ENCODE measurements at places on chromosomes 16 and 17.

DNA sequence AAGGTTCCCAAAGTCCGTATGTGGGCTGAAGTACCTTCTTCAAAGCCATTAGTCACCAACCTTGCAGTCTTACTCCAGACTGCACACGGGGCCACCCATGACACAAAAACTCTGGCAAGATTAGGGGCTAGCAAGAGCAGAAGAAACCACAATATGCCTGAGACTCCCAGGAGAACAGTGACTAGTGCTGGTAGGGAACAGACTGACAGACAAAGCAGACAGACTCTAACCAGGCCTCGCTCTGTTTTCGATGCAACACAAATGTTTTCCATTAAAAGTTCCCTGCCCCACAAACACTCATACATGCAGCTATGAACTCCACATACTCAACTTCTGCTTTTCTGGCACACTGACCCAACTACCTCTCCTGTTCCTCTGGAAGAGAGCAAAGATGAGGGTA is 102.2 kb downstream of the HIC1 start:
- no peaks in the 10 kb centered on the region for H3K27me3 ChIP-seq
- H3K27ac ChIP-seq, result peak overlapping the region; percentile 19
- no peak for DNase-seq
- H3K4me3 ChIP-seq, result no peak overlapping the region
- peaks cover 12% of the 10 kb centered on the region for H3K4me1 ChIP-seq
- peaks cover 57% of the 10 kb centered on the region for H3K36me3 ChIP-seq

GRCh38 chr16:1367486-1368174 is 15.9 kb downstream of the GNPTG start:
- H3K4me3 ChIP-seq, result no peak overlapping the region
- H3K4me1 ChIP-seq, result peaks cover 2% of the 10 kb centered on the region
- H3K27ac ChIP-seq, result no peak overlapping the region

DNA sequence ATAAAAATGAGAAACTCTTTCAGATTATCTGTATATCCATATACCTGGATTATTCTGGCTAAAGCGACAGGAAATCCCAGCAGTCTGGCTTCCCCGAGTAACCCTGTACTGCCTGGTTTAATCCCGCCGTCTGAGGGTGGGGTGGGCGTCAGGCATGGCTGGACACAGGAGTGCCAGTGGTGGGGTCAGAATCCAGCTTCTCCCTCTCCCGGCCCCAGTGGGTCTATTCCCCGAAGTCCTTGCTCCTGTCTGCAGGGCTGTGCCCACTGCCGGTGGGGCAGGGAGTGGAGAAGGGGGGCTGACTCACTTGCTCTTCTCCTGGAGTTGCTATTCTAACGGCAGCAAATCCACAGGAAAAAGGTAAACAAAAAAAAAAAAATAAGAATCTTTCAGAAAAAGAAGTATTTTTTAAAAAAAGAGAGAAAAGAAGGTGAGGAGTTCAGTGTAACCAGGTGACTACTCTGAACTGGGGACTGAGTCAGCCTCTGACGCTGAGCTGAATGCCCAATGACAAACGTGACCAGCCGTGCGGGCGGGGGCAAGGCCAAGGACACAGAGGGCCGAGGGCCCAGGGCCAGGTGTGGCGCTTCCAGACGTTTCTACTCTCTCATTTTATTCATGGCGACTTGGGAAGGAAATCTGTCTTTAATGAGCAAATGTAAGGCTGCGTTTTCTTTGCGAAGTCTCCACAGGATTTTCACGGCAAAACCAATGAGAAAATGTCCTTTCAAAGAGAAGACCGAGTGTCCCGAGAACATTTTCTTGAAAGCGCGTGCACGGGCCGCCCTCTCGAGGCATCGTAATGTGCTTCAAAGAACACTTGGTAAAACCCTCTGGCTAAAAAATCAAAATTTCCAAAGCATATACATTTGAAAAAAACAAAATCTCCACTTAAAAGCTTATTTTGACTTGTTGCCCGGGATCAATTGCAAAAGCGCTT is 20.2 kb downstream of the FOXF1 start:
- no peaks in the 10 kb centered on the region for H3K27me3 ChIP-seq
- H3K4me3 ChIP-seq, result no peak overlapping the region
- no peak for DNase-seq
- H3K4me1 ChIP-seq, result no peaks in the 10 kb centered on the region

DNA sequence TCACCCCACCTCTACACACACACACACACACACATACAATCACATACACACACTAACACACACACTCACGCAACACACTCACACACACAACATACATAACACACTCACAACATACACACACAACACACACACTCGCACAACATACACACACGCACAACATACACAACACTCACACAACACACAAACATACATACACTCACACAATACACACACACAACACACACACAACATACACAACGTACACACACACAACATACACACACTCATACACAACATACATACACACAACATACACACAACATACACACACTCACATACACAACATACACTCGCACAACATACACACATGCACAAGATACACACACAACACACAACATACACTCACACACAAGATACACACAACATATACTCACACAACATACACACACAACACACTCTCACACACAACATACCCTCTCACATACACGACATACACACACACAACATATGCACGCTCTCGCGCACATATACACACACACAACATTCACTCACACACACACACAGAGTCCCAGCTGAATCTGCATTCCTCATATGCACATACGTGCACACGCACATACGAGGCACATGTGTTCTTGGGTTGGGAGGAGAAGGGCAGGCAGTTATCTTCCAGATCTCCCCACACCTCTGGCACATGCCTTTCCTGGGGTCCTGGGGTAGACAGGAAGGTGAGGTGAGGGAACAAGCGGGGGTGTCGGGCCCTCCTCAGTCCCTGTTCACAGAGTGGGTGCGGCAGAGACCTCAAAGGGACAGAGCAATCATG is 1.1 kb downstream of the ASGR2 start:
- no peak overlapping the region for H3K27ac ChIP-seq
- no peak for DNase-seq
- no peaks in the 10 kb centered on the region for H3K36me3 ChIP-seq
- H3K4me3 ChIP-seq, result no peak overlapping the region
- peaks cover 14% of the 10 kb centered on the region for H3K27me3 ChIP-seq

DNA sequence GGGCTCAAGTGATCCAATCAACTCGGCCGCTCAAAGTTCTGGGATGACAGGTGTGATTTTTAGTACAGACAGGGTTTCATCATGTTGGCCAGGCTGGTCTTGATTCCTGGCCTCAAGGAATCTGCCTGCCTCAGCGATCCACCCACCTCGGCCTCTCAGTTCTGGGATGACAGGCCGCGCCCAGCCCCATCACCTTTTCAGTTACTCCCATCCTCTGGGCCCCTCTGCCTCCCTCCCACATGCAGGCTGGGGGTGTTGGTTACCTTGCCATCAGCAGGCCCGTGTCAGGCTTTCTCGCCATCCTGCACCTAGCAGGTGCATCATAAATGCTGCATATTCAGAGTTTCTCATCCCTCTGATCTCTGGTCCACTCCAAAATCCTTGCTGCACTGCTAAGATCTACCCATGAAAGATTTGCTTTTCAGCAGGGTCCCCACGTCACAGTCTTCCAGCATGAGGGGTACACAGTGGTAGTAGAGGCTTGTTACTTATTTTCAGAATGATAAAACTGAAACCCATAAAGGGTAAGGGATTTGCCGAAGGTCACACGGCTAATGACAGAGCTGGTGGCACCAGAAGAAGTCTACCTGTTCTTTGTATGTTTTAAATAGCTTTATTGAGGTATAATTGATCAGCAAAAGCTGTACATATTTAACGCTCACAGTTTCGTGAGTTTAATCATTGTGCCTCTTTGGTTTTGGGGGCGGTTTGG is 16.6 kb downstream of the PMM2 start:
- no peak for DNase-seq
- peaks cover 53% of the 10 kb centered on the region for H3K36me3 ChIP-seq
- H3K27ac ChIP-seq, result no peak overlapping the region
- H3K4me3 ChIP-seq, result no peak overlapping the region
- H3K27me3 ChIP-seq, result no peaks in the 10 kb centered on the region

GRCh38 chr17:59666235-59666634 is 41.0 kb downstream of the PTRH2 start:
- no peaks in the 10 kb centered on the region for H3K27me3 ChIP-seq
- no peak overlapping the region for H3K4me3 ChIP-seq
- H3K4me1 ChIP-seq, result peaks cover 16% of the 10 kb centered on the region
